ENCODE measurements at places on chromosomes 12 and 14.
A peak's percentile ranks its signal among the peaks of the same experiment; 100 is the strongest.

DNA sequence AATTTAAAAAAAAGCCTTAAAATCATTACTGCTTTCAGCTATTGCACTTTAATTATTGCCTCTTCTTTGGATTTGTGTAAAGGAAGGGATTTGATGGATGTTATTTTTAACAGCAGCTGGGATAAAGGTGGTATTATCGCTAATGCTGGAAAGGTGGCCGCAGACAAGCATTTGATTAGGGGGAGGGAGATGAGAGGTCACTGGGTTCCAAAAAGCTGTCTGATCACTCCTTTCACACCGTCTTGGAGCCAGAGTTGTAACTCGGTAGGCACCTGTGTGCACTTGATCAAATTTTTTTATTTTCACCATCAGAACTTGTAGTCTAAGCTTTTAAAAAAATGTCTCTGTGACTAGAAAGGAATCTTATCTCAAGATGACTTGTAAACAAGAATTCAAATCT is 99.8 kb downstream of the AKAP6 start:
- DNase-seq = no peak

DNA sequence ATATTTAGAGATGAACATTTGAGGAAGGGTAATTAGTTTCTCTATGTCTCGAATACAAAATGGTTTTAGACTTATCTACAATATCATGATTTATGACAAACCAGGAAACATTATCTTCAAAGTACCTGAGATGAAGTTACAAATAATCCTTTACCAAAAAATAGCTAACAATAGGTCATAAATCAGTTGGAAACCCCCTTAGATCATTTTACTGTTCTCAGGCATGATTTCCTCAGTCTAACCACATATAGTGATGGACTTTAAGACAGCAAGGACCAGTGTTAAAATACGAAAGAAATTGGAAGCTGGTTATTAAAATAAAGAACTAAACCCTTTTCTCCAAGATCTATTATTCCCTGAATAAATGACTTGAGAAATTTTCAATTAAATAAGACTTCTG is 235.4 kb downstream of the RASSF9 start:
- no peak for DNase-seq

DNA sequence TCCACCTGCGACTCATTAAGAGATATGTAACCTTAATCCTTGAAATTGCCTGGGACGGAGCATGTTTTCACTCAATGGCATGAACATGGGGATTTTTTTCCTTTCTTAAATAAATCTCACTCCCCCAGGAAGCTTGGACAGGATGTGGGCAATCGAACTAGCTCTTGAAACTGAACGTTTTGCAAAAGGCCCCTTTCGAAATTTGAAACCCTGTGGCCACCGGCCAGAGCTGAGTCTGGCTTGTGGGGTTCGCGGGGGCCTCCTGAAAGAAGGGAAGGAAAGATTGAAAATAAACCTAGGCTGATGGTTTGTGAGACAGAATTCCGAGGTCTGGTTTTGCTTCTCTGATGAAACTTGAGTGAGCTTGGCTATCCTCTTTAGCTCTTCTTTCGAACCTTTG is 101.4 kb upstream of the RTL1 start:
- peak; percentile 65 for DNase-seq

DNA sequence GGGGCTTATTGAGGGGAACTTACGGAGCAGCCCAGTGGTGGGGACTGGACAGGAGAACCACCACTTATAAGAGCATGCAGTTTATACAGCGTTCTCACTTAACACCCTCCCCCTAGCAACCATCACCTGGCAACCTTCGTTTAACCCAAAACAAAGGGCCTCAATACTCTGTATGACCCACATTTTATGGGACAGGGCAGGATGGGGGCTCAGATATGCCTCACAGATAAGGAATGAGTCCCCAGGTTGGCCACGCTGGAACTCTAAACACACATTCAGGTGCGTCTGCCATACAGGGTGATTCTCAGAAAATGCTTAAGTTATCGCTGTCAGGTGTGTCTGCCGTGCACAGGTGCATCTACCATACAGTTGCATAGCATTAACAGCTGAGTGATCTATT is 99.2 kb downstream of the GCH1 start:
- no peak for DNase-seq

GRCh38 chr14:30521899-30522736 is 36.8 kb upstream of the G2E3 start:
- DNase-seq = peak; percentile 66

Data from suppressor macrophage (primary cell).